Progenitor cell of endocrine pancreas (in vitro differentiated cells): ENCODE measurements at places on chromosomes 3 and 15. TPM values are rescaled to one million over a fixed set of nuclear protein-coding genes. Genes with fewer than 3 reads are reported as not detected.

DNA sequence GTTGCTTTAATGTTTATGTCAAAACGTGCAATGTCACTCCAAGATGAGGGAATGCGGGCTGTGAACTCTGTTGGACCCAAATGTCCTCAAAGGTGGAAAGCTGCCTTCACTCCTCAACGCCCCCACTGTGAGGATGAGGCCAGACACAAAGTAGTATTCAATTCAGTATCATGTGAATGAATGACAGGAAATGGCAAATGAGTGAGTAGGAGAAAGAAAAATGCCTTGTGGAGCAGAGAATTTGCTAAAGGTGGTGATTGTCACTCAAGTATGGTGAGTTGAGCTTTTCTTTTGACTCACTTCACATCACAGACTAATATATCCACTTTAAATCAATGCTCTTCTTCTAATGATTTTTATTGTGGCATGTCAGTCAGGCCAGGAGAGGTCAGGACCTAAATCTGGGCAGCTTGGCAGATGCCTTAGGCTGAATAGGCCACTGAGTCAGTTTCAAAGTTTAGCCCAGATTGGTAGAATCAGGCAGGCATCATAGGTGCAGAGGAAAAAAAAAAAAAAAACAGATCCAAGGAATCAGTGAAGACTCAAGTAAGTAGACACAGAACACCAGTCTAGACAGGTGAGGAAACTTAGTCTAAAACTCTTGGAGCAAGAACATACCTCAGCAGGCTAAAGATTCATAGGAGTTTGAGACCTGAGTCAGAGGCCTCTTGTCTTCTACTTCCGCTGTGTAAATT lies 71.0 kb upstream of the ZBED2 start:
- H3K27me3 ChIP-seq: peaks cover 2% of the 10 kb centered on the region
- no peaks in the 10 kb centered on the region for H3K36me3 ChIP-seq
- no peak overlapping the region for H3K4me3 ChIP-seq

DNA sequence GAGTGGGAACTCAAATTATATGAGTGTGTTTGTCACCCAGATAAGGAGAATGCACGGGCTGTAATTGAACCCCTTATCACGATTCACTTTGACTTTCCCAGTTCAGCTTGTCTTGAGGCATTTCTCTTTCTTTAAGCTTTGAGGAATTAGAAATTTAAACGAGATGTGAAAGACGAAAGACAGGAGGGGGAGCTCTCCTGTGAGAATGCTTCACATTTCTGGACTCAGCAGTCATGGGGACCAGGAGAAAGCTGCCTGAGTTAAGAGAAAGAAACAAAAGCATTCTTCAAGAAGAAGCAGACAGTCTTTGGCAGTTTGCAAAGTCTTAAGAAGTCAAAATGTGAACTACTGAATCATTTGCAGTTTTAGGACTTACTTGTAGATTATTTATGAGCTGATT lies 205.6 kb downstream of the NECTIN3 start:
- no peaks in the 10 kb centered on the region for H3K36me3 ChIP-seq
- peaks cover 4% of the 10 kb centered on the region for H3K4me1 ChIP-seq
- no peak overlapping the region for H3K4me3 ChIP-seq
- no peak for DNase-seq
- peak overlapping the region; percentile 56 for H3K27ac ChIP-seq

GRCh38 chr3:146050691-146051090 lies 110.3 kb downstream of the PLOD2 start:
- no peak for DNase-seq
- no peaks in the 10 kb centered on the region for H3K4me1 ChIP-seq
- H3K27ac ChIP-seq: no peak overlapping the region
- H3K4me3 ChIP-seq: no peak overlapping the region
- H3K36me3 ChIP-seq: no peaks in the 10 kb centered on the region

GRCh38 chr3:188170461-188171459 lies 16.8 kb downstream of the LPP start:
- no peak for DNase-seq
- no peak overlapping the region for H3K4me3 ChIP-seq
- H3K4me1 ChIP-seq: peaks cover 42% of the 10 kb centered on the region
- H3K27me3 ChIP-seq: no peaks in the 10 kb centered on the region
- peaks cover 9% of the 10 kb centered on the region for H3K36me3 ChIP-seq
- no peak overlapping the region for H3K27ac ChIP-seq

The CPLX3 gene
- not detected in 2 replicates for total RNA-seq
